PC-3 (cell line): ENCODE measurements at places on chromosomes 12 and 14. TPM values are rescaled to one million over a fixed set of nuclear protein-coding genes. Genes with fewer than 3 reads are reported as not detected.

The PABPN1 gene
- 89.1 and 116 TPM in 2 replicates for total RNA-seq

The RIN3 gene
- 4.8 and 6.2 TPM in 2 replicates for total RNA-seq

The GDF3 gene
- not detected in 2 replicates for total RNA-seq

The PLEKHD1 gene
- 0.15 and 0.35 TPM in 2 replicates for total RNA-seq

The MYF6 gene
- not detected in 2 replicates for total RNA-seq

The ZFC3H1 gene
- 13.7 and 18.5 TPM in 2 replicates for total RNA-seq

The MYL6B gene
- 153 and 178 TPM in 2 replicates for total RNA-seq

The EFS gene
- 0.23 and 0.36 TPM in 2 replicates for total RNA-seq

The RERGL gene
- total RNA-seq: not detected in 2 replicates

The ALDH2 gene
- total RNA-seq: 0.35 and 2.0 TPM in 2 replicates

The GPR68 gene
- total RNA-seq: 0.35 and 1.5 TPM in 2 replicates

The AICDA gene
- total RNA-seq: not detected in 2 replicates
